ENCODE measurements at places on chromosomes 4 and X.
A peak's percentile ranks its signal among the peaks of the same experiment; 100 is the strongest.

DNA sequence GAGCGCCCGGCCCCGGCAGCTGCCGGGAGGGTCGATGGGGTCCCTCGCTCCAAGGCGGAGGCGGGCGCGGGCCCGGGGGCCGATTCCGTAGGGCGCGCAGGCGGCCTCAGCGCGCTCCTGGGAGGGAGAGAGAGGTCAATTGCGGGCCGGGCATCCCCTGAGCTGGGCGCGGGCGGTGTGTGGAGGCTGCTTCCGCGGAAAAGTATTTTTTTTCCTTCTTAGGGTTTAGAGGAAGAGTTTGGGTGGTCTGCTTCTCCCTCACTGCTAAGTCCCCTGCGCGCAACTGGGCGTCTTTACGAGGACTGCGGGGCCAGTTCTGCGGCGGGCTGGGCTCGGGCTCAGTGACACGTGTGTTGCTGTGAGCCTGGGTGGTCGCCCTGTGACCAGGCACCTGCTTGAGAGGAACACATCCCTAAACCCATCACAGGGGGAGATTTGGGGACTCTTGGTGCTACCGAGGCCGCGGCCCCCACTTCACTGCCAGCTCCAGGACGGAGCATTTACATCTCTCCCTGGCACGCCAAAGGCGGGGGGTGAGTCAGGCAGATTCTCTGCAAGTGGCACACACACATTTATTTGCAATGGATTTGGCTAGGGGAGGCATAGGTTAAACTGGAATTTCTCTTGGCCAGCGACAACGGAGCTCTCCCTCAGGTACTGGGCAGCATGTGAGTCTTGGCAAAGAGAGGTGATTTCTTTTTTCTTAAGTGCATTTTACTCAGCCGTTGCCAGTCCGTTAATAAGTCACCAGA, 151.2 kb upstream of the SLC4A4 start:
- H3K4me1 ChIP-seq: peaks cover 31% of the 10 kb centered on the region
- H3K36me3 ChIP-seq: no peaks in the 10 kb centered on the region
- peak overlapping the region; percentile 81 for H3K27ac ChIP-seq
- peak overlapping the region; percentile 80 for H3K4me3 ChIP-seq
- peaks cover 44% of the 10 kb centered on the region for H3K27me3 ChIP-seq

- H3K27me3 ChIP-seq: peaks cover 5% of the 10 kb centered on the region
- peaks cover 41% of the 10 kb centered on the region for H3K4me1 ChIP-seq
- H3K4me3 ChIP-seq: peak overlapping the region; percentile 57
- no peak overlapping the region for H3K27ac ChIP-seq
Observed at GRCh38 chrX:10015723-10016518, 48.8 kb downstream of the CLDN34 start.

DNA sequence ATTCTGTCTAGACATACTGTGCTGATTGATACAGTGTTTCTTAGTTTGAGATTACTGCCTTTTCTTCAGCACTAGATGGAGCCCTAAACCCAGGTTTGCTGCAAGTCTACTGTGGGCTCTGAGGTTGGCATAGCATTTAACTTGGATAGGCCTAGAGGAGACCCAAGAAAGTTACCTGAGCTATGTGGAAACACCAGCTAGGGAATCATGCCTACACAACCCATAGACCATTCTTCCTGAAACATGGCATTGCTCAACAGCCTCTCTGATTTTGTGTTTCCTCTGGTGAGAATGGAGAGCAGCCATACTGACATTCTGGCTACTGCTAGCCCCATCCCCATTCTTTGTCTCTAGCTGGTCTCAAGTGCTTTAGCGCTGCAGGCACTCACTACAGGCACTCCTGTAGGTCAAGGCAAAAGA, 287.7 kb upstream of the PCDH18 start:
- H3K27ac ChIP-seq: no peak overlapping the region
- H3K4me3 ChIP-seq: no peak overlapping the region
- H3K4me1 ChIP-seq: no peaks in the 10 kb centered on the region
- H3K36me3 ChIP-seq: no peaks in the 10 kb centered on the region
- H3K27me3 ChIP-seq: no peaks in the 10 kb centered on the region

- no peak for DNase-seq
- no peak overlapping the region for H3K4me3 ChIP-seq
- no peak overlapping the region for H3K27ac ChIP-seq
- H3K4me1 ChIP-seq: no peaks in the 10 kb centered on the region
- no peaks in the 10 kb centered on the region for H3K36me3 ChIP-seq
Observed at GRCh38 chr4:8834681-8835220, 36.9 kb downstream of the HMX1 start.

- no peaks in the 10 kb centered on the region for H3K4me1 ChIP-seq
- no peaks in the 10 kb centered on the region for H3K36me3 ChIP-seq
- no peak overlapping the region for H3K27ac ChIP-seq
- no peak overlapping the region for H3K4me3 ChIP-seq
Observed at GRCh38 chr4:76831711-76832373, 66.1 kb downstream of the SOWAHB start.

GRCh38 chr4:25818371-25818871, 44.4 kb downstream of the SEL1L3 start:
- H3K27ac ChIP-seq: no peak overlapping the region
- peaks cover 44% of the 10 kb centered on the region for H3K36me3 ChIP-seq

DNA sequence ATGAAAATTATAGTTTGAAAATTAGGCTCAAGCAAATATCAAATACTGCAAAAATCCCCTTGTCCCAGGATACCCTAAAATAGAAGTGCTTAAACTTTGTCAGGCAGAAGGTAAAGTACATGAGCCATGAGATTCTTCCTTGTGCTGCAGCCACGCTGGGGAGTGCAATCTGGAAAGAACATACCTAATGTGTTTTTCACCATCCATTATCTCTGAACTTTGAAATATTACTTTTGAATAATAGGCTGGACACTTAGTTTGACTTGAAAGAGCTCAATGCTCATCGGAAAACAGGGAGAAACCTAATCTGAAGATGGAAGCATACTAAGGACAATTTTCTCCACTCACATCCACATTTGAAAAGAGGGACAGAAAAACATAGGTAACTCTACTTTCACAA, 18.9 kb downstream of the THAP9 start:
- H3K27me3 ChIP-seq: no peaks in the 10 kb centered on the region
- no peak overlapping the region for H3K4me3 ChIP-seq
- no peaks in the 10 kb centered on the region for H3K4me1 ChIP-seq
- DNase-seq: no peak
- no peak overlapping the region for H3K27ac ChIP-seq
- H3K36me3 ChIP-seq: peaks cover 5% of the 10 kb centered on the region

- H3K27ac ChIP-seq: no peak overlapping the region
- H3K4me3 ChIP-seq: no peak overlapping the region
- peaks cover 13% of the 10 kb centered on the region for H3K4me1 ChIP-seq
- peaks cover 1% of the 10 kb centered on the region for H3K36me3 ChIP-seq
Observed at GRCh38 chrX:82087699-82088098, 885.8 kb downstream of the SH3BGRL start.

GRCh38 chr4:8000721-8001491, 61.2 kb upstream of the AFAP1 start:
- no peak for DNase-seq
- no peak overlapping the region for H3K27ac ChIP-seq
- no peaks in the 10 kb centered on the region for H3K36me3 ChIP-seq

DNA sequence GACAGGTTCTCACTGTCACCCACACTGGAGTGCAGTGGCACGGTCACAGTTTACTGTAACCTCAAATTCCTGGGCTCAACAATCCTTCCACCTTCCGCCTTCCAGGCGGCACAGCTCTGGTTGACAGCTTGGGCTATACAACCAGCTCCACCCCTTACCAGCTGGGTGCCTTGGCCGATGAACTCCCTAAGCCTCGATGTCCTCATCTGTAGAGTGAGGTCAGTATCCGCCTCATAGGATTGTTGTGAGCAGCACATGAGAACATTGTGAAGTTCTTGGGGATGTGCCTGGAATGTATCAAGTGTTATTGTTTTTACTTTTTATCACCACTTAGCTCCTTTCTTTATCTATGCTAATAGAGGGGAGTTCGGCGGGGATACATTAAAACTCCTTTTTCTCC, 23.3 kb downstream of the UCHL1 start:
- H3K36me3 ChIP-seq: no peaks in the 10 kb centered on the region
- H3K4me1 ChIP-seq: no peaks in the 10 kb centered on the region
- no peak overlapping the region for H3K4me3 ChIP-seq
- DNase-seq: no peak

GRCh38 chrX:124125471-124125870, 164.0 kb downstream of the STAG2 start:
- no peak for DNase-seq
- no peaks in the 10 kb centered on the region for H3K36me3 ChIP-seq
- no peaks in the 10 kb centered on the region for H3K27me3 ChIP-seq
- no peaks in the 10 kb centered on the region for H3K4me1 ChIP-seq

Measured in activated CD8-positive, alpha-beta memory T cell treated with anti-CD3 and anti-CD28 coated beads, Interleukin-2, amount 10 ng/mL, durations not matched to agents 7 days and 5 days (primary cell).